ENCODE measurements at places on chromosomes 12 and 14.

- DNase-seq = no peak
Measured at GRCh38 chr14:33040372-33041140, 101.9 kb downstream of the NPAS3 start.

- DNase-seq = no peak
Measured at GRCh38 chr12:91622981-91623380, 440.4 kb upstream of the DCN start.

DNA sequence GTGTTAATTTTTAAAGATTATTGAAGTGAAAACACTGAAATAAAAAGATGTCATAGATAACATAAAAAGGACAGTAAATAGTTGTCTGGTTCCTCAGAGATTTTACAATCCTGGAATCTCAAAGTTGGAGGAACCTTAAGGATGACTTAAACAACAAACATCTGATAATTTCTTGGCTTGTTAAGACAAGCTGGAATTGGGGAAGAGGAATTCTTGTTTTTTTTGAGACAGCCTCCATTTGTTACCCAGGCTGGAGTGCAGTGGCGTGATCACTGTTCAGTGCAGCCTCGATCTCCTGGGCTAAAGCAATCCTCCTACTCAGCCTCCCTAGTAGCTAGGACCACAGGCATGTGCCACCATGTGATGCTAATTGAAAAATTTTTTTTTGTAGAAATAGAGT, 2.3 kb downstream of the ZNF410 start:
- DNase-seq = no peak

GRCh38 chr12:130433411-130433810, 95.7 kb downstream of the PIWIL1 start:
- no peak for DNase-seq

DNA sequence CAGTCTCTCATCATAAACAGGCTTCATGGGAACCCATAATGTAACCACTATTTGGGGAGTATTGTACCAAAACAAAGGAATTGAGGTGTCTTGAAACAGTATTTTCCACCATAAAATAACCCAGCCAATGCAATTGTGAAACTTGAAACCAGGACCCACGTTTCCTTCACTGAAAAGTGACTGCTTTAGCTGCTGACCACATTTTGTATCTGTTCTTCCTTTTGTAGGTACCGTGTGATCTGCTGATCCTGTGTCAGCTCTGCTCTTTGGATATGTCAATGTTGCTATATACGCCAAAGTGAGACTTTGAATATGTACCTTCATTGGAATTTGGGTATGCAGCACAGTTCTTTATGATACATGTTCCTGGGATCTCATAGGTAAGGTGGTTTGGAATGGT, 95.1 kb upstream of the CNTN1 start:
- DNase-seq = no peak

GRCh38 chr12:76940671-76941445, 62.0 kb upstream of the CSRP2 start:
- no peak for DNase-seq

- DNase-seq = no peak
Measured at GRCh38 chr14:21780429-21781084, 106.9 kb upstream of the OR4E1 start.

- DNase-seq = no peak
Measured at GRCh38 chr12:119102274-119102673, 76.5 kb upstream of the HSPB8 start.

- DNase-seq = no peak
Measured at GRCh38 chr12:110927546-110927945, 7.2 kb upstream of the MYL2 start.

DNA sequence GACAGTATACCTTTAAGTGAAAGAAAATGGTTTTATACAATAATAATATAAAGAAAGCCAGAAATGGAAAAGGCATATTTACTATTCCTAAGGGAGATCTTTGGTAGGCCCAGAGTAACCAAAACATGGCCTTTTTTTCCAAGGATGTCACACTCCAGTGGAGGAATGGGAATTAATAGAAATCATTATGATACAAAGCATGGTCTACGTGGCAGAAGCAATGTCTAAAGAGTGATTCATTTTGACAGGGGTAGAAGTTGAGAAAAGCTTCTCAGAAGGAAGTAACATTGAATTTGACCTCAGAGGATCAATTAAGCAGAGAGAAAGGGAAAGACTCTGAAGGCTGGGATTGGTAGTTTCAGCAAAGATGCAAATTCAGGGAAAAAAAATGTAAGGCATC, 208.6 kb downstream of the BTG1 start:
- DNase-seq = no peak

GRCh38 chr12:96824074-96824837, 82.8 kb upstream of the NEDD1 start:
- no peak for DNase-seq

DNA sequence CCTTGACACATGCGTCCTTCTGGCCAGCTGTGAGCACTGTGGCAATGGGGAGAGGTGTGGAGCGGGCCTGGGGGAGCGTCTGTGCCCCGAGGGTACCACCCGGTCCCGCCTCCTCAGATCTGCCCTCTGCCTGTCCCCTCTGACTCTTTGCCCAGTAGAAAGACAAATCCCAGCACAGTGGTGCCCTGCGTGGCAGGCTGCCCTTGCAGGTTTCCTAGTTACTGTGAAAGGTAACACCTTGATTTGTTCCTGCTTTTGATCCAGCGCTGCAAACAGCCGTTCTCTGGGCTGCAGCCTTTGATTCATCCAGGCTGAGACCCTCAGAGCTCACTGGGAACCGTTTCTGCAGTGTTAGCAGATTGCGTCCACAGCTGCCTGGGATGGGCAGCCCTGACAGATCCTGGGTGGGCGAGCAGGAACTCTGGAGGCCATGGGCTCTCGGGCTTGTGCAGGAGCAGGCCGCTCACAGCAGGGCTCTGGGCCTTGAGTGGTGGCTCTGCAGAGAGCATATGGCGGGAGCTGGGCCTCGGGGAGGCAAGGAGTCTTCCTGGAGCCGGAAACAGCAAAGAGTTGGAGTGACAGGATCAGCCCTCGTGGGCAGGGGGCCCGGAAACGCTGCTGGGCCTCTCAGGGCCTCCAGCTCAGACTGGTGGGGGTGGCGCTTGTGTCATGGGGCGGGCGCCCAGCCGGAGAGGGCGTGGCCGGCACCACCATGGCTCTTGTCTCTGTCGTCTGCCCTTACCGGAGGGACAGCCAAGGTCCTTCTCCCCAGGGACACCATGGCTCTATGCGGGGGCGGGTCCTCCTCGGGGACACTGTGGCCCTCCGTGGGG, 16.6 kb downstream of the FBRSL1 start:
- DNase-seq = peak; percentile 60

GRCh38 chr12:109762071-109762672, 48.5 kb downstream of the FAM222A start:
- no peak for DNase-seq

- DNase-seq = no peak
Measured at GRCh38 chr12:46814143-46814542, 11.7 kb downstream of the SLC38A4 start.

DNA sequence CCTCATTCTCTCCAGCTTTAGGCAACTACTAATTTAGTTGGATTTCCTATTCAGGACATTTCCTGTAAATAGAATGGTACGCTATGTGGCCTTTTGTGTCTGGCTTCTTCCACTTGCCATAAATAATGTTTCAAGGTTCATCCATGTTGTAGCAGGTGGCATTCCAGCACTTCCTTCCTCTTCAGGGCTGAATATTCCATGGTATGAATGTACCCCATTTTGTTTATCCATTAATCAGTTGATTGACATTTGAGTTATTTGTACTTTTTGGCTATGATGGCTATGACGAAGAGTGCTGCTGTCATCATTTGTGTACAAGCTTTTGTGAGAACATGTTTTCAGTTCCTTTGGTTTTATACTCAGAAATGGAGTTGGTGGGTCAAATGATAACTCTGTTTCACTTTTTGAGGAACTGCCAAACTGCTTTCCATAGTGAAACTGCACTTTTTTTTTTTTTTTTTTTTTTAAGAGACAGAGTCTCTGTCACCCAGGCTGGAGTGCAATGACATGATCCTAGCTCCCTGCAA, 6.5 kb upstream of the CDK2AP1 start:
- no peak for DNase-seq

GRCh38 chr12:76504606-76505005, 55.0 kb downstream of the OSBPL8 start:
- DNase-seq = no peak

DNA sequence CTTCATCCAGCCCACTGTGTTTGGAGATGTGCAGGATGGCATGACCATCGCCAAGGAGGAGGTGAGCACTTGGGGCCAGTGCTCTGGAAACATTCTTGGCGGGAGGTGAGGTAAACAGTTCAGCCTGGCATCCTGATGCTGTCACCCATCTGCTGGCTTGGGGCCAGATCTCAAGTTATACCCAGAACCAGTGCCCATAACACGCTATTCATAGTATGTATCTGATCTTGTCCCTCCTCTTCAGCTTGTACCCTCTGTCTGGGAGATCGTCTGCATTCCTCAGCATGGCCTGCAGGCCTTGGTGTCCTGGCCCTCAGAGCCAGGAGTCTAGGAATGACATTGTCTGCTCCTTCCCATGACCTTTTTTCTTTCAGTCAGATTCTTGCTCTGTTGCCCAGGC, 31.4 kb downstream of the ALDH2 start:
- DNase-seq = no peak

GRCh38 chr12:108526482-108527165, 11.5 kb downstream of the FICD start:
- DNase-seq = no peak

- DNase-seq = peak; percentile 6
Measured at GRCh38 chr12:95859344-95859816, 628 bp downstream of the SNRPF start.

DNA sequence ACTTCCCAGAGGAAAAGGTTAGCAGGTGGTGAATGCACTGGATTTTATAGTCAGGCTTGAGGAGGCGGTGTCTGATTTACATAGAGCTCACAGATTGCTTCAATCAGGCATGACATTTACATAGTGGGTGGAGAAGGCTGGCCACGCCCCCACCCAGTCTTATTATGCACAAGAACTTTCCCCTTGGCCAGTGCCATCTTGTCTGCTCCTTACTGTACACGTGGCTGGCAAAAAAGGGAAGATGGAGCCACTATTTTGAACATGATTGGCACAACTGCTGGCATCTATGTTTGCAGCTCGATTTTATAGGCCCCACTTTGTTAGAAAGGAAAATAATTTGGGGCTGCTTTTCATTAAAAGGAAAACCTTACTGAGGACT, 10.9 kb upstream of the LGMN start:
- DNase-seq = no peak

- DNase-seq = peak; percentile 25
Measured at GRCh38 chr12:112908548-112908947, 1.8 kb downstream of the OAS1 start.

DNA sequence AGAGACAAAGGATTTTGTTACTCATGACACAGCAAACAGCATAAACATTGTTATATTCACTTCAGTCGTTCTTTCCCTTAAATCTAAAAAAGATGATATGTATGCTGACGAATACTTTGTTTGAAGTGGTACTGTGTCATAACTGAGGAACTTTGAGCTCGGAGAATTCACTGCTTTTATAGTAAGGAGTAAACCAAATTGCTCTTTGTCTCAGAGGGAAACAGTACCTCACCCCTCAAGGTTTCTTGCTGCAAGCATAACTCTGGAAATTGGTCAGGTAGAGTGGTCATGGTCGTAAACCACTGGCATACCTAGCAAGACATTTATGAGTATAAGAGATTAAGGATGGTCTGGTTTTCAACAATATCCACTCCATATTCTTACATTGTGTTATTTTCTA, 160.2 kb upstream of the OR4E1 start:
- DNase-seq = no peak

DNA sequence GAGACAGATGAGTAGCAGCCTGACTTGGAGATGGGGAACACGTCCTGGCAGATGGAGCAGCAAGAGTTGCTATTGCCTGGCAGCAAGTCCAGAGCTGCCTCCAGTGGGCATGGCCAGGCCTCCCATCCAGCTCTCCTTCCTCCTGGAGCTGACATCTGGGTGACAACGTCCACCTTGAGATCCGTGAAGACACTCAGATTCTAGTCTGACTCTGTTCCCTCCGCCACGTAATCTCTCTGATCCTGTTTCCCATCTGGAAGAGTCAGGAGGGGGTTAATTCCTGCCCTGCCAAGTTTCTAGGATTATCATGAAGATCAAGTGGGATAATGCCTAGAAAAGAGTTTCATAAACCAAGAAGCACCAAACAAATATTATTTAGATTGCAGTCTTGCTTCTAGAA, 65.3 kb upstream of the FAM181A start:
- DNase-seq = no peak

DNA sequence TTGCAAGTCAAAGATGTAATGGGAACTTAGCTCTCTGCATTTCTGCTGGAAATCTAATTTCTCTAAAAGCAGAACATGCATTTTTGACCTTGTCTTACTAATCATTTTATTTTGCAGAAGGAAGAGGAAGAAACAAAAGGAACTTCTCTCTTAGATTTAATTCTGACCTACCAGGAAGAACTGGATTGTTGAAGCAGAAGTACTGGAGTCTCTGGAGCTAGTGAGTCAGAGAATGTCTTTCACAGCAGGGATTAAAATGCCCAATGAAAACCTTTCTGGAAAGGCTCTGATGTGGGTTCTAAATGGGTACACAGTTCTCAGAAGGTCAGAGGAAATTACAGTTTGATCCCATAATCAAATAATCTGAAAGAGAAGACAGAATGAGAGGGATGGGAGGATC, 70.8 kb upstream of the GNG2 start:
- DNase-seq = no peak

GRCh38 chr14:91059576-91060350, 678 bp downstream of the RPS6KA5 start:
- DNase-seq = peak; percentile 52

GRCh38 chr12:111635524-111635923, 36.4 kb upstream of the ATXN2 start:
- DNase-seq = no peak

- DNase-seq = no peak
Measured at GRCh38 chr14:51867741-51868140, 7.3 kb downstream of the GNG2 start.

DNA sequence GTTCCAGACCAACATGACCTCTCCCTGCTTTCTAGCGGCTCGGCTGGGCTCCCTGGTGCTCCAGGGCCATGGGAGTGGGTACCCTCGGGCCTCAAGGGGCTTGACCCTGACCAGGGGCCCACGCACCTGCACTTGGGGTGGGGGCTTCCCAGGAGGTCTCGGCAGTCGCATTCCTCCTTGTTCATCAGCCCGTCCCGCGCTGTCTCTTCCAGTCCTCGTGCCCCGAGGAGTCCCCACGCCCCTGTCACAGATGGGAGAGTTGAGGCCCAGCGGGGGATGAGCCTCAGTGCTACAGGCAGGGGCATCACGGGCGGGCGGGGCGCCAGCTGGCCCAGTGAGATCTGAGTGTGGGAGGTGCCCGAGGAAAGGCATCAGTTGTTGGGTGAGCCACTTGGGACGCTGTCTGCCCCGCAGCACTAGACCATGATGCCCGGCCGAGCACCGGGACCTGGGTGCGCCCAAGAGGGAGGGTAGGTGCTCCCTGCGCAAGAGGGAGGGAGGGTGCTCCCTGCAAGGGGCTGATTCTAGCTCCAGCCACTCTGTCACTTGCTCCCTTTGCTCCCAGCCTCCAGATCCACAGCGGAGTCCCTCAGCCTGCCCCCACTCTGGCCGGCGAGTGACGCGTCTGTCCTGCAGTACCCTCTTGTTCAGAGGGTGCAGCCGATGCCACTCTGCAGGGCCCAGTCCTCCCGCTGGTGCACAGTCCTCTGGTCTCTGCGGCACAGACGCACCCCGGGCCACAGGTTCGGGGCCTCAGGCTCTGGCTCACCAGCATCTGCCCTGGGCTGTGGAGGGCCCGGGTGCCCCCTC, 23.8 kb downstream of the MMP17 start:
- DNase-seq = no peak

Data from stimulated activated CD4-positive, alpha-beta T cell treated with anti-CD3 and anti-CD28 coated beads, Interleukin-12 subunit alpha, Interleukin-12 subunit beta, amount 100 ng/mL, for 4 hours (primary cell).